Heart right ventricle (tissue), 16 donors: ENCODE measurements at places on chromosomes 3 and 15. TPM values are rescaled to one million over a fixed set of nuclear protein-coding genes. Genes with fewer than 3 reads are reported as not detected.

WDR49 gene
- 0.06 TPM for polyA plus RNA-seq

SUSD5 gene
- polyA plus RNA-seq: 0.88 TPM

- no peak for DNase-seq
- H3K27me3 ChIP-seq: no peaks in the 10 kb centered on the region
- H3K4me3 ChIP-seq: peak overlapping the region; percentile 94
- peaks cover 39% of the 10 kb centered on the region for H3K4me1 ChIP-seq
Observed at GRCh38 chr15:30990036-30990435, 1.4 kb downstream of the MTMR10 start.

DNA sequence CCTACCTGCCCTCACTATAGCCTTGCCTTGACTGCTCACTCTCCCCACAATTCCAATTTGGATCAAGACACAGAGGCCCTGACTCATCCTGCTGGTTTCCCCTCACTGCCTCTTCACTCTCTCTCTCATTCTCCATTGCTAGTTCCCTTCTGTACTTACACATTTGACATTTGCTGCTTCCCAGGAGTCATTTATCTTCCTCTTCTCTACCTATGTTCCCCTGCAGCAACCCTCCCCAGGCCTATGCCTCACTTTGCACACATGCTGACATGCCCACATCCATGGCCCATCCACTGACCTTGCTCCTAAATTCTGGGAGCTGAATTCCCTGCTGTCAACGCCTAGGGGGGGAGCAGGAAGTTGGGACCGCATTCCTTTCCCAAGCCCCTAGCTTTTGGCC is 82.2 kb downstream of the SRGAP3 start:
- no peak overlapping the region for H3K27ac ChIP-seq
- no peak for DNase-seq
- H3K36me3 ChIP-seq: no peaks in the 10 kb centered on the region
- H3K4me3 ChIP-seq: no peak overlapping the region
- H3K27me3 ChIP-seq: no peaks in the 10 kb centered on the region
- no peaks in the 10 kb centered on the region for H3K4me1 ChIP-seq

DNA sequence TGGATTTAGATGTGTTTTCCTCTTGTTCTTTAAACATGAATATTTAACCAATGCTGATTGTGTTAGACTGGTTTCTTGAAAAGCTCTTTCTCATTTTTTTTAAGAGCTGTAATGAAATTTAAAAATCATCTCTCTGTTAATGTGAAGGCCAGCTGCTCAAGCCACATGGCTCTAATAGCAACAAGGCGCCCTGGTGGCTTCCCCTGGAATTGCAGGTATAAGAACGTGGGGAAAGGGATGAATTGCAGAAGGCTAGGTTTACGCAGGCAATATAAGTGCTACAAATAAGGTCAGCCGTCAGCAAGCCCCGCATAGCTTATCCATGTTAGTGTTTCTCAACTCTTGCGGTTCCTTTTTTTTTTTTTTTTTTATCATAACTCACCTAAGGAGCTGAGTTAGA is 108.5 kb downstream of the SAMMSON start:
- no peaks in the 10 kb centered on the region for H3K27me3 ChIP-seq
- no peaks in the 10 kb centered on the region for H3K4me1 ChIP-seq
- no peak overlapping the region for H3K27ac ChIP-seq
- no peak for DNase-seq
- H3K36me3 ChIP-seq: no peaks in the 10 kb centered on the region

CACNA2D3 gene
- 11.7 TPM for polyA plus RNA-seq

- H3K4me1 ChIP-seq: no peaks in the 10 kb centered on the region
- DNase-seq: no peak
- no peak overlapping the region for H3K27ac ChIP-seq
- H3K27me3 ChIP-seq: peaks cover 43% of the 10 kb centered on the region
Observed at GRCh38 chr3:14640157-14640562, 11.4 kb upstream of the CCDC174 start.

DNA sequence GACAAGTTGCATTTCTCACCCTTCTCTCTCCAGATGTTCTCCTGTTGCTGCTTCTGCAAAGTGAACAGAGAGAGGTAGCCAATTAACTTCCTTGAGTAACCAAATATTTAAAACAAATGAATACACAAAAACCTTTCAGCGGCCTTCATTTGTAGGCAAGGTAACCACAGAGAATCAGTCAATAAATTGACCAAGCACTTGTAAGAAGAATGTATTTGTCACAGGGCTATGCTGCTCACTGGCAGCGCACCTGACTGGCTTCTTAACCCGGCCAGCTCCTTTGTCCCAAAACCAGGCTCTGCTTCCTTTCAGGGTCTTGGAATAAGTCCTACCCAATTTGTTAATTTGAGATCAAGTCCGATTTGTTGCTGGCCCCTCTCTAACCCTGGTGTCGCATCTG is 43.5 kb upstream of the STXBP5L start:
- H3K4me1 ChIP-seq: no peaks in the 10 kb centered on the region
- no peaks in the 10 kb centered on the region for H3K36me3 ChIP-seq
- no peaks in the 10 kb centered on the region for H3K27me3 ChIP-seq
- no peak for DNase-seq

C2CD4A gene
- polyA plus RNA-seq: 0.01 TPM

GOLGA6D gene
- not detected for polyA plus RNA-seq

LNP1 gene
- polyA plus RNA-seq: 1.2 TPM
